ENCODE measurements at places on chromosomes 12 and 14. TPM values are rescaled to one million over a fixed set of nuclear protein-coding genes. Genes with fewer than 3 reads are reported as not detected.

DNA sequence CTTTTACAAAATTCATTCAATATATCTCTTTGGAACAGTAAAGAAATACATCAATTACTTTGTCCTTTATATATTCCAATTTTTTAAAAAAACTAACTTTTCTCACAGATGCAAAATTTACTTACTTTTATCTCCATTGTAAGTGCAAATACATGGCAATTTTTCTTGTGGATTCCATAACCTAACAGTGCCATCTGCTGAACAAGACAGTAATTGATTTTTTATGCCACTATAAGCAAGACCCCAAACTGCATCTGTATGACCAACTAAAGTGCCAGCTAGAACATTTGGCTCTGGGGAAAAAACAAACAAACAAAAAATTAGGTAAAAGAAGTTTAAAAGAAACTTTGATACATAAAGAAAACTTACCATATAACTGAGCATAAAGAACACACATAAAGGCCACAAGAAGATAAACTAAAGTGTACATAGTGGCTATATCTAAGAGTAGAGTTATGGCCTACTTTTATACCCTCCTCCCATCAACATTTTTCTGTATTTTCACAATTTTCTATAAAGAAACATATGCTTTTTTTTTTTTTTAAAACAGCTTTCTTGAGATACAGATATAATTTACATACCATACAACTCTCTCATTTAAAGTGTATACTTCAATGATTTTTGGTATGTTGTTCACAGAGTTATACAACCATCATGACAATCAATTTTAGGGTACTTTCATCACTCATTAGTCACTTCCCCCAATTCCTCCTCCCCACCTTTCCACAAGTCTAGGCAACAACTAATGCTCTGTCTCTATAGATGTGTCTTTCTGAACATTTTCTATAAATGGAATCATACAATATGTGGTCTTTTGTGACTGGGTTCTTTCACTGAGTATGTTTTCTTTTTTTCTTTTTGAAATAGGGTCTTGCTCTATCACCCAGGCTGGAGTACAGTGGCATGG lies 32.6 kb downstream of the COCH start:
- DNase-seq = no peak

DNA sequence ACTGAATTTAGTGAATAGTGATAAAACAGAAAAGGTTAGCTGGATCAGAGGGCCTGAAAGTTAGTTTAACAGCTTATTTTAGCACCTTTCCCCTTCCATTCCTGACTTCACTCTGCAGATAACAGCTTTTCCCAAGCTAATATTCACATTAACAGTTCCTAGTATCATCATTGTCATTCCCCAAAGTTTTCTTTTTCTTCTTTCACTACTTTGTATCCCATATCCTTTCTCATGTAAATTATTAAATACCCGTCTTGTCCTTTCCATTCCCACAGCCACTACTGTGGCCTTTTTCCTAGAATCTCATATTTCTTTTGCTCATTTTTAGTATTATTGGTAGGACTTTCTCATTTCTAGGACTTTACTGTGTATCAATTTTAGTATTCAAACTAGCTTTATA lies 70.5 kb downstream of the SCFD1 start:
- DNase-seq = no peak

DNA sequence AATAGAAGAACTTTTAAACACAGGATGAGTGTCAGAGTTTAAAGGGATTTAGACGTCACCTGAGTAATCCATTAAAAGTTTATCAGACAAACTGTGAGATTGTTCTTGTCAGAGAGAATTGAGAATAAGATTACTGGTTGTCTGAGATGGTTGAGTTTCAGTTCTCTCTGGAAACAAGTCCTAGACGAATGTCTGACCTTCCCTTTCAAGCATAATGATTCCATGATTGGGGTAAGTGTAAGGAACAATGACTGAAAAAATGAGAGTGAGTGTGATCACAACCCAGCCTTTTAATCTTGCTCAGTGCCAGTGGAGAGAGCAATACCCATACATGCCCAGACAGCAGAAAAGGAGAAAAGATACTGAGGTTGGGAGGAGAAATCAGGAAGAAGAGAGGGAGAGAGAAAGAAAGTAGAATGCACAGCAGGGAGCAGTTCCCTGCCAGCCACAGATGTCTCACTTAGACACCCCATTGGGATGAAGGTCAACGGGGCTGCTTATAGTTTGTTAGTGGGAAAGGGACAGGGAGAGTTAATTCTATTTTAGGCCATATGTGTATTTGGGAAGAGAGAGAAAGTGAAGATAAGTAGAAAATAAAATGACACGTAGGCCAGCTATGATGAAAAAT lies 4.3 kb downstream of the GRIP1 start:
- no peak for DNase-seq

GRCh38 chr14:55715889-55716288 lies 135.9 kb downstream of the KTN1 start:
- DNase-seq = no peak

TMEM253 gene
- polyA plus RNA-seq = 62.3 TPM

KRT6C gene
- not detected for polyA plus RNA-seq
